ENCODE measurements at places on chromosomes 2 and 18.

GRCh38 chr18:3529601-3530000 is 79.6 kb downstream of the TGIF1 start:
- DNase-seq: no peak

DNA sequence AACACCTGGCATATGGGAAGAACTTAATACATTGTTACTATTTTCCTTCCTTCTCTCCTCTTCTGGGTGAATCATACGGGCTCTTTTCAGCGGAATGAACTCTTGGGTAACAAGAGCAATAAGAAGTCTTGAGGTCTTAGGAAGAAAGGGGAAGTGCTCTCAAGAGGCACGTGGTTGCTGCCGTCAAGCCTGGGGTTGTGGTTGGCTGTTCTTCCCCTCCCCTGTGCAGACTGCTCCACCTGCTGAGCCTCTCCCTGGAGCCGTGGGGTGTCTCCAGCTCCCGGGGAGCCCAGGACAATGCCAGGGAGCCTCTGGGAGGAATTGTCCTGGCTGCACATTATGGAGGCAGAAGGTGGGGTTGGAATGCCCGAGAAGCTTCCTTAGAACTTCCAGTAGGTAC is 19.4 kb downstream of the TOGARAM2 start:
- DNase-seq: no peak

DNA sequence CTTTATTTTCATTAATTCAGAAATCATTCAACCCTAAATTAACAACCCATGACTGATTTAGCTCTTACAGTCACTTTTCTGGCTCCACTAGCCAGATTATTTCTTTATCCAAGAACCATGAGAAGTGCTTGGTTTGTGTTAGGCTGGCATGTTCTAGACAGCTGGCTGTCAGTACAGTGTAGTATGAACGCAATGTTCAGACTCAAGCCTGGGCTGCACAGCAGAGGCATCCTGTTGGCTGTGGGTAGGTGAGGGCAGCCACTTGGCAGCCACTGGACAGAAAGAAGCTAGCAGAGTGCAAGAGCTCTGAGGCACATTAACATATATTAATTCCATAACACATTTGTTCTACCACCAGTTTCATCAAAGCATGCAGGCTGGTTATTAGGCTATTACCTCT is 522.9 kb upstream of the FSHR start:
- no peak for DNase-seq

- no peak for DNase-seq
Measured at GRCh38 chr2:238269741-238270140, 18.7 kb downstream of the PER2 start.

GRCh38 chr2:216485745-216486144 is 12.9 kb upstream of the RPL37A start:
- DNase-seq: no peak
